Hepatic stellate cell (primary cell): ENCODE measurements at places on chromosomes 6 and 20.

- DNase-seq, result no peak
Observed at GRCh38 chr6:105952772-105953690, 133.1 kb upstream of the PRDM1 start.

DNA sequence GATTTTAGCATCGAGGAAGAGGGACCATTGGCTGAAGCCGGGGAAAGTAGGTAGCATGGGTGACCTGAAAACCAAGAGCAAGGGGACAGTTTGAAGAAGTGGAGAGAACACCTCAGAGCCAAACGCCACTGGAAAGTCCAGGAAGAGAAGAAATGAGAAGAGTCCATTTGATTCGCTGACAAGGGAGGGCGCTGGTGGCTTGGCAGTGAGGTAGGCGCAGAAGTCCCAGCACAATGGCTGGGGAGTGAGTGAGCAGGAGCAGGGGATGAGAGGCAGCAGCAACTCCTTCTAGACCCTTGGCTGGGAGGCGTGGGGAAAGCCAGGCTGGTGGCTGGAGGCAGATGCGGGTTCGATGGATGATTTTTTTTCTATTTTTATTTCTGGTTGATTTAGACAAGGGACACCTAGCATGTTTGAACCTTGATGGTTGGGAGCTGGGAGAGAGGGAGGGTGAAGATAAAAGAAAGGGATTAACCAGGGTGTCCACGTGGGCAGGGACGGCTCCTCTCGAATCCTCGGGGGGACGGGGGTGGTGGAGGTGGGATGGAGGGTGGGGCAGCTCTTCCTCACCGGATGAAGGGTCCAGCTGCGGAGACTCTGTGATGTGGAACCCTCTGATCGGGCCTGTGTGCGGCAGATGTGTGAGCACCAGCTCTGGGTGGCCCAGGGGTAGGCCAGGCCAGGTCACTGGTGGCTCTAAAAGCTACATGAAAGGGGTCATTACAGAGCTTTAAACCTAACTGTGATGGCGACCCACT, 164.2 kb downstream of the NFATC2 start:
- no peak for DNase-seq

DNA sequence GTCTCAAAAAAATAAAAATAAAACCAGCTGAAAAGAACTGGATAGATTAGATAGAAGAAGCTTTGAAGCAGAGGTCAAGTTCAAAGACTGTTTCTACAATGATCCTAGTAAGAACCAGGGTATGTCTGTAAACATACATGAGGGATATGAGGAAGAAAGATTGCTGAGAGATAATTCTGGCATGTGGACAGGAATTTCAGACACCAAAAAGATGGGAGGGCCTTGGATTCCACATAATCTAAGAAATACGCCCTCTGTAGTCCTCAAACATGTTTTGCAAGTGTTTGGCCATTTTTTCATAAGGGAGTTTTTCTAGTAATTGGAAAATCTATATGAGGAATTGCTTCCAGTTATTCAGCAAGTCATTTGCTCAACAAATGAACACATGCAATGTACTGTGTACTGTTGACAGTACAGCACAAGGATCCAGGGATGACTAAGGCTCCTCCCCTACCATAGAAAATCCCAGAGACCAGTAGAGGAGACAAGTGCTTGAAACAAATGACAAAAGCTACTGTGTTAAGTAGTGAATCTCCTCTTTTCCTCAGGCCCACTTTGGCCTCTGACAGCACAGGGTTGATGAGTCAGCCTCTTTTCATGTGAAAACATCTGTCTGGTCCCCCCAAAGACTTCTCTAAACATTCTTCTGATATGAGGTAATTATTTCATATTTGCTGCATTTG, 795.9 kb downstream of the MAFB start:
- peak; percentile 6 for DNase-seq

- DNase-seq, result no peak
Observed at GRCh38 chr6:161921602-161922395, 647.9 kb upstream of the AGPAT4 start.

- no peak for DNase-seq
Observed at GRCh38 chr6:147752689-147753403, 244.4 kb downstream of the SAMD5 start.

DNA sequence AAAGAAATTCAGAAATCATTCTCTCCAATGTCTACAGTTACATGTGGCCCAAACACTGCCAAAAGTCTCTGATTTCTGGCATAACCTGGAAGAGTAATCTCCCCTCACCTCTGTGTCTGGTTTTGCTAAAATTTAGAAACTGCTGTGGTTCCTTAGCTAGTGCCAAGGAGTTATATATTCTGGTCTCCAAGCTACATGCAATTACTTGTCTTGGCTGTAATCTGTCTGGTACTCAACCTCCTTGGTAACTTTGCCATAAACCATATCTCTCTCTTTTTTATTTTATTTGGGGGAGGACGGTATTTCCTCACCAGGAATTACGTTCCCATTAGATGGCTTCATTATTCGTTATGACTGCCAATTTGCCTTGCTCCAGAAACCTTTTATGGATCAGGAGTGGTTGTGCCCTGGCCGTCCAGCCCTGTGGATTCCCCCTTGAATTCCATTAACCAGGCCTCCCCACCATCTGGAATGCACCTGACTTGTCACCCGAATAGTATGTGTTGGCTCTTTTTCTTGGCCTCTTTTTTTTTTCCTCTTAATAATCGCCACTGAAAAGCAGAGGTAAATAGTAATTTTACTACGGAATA, 400.0 kb downstream of the CD83 start:
- DNase-seq, result no peak

- no peak for DNase-seq
Observed at GRCh38 chr20:42945234-42945994, 244.3 kb downstream of the PTPRT start.

- no peak for DNase-seq
Observed at GRCh38 chr6:147057705-147058342, 146.4 kb upstream of the STXBP5 start.

DNA sequence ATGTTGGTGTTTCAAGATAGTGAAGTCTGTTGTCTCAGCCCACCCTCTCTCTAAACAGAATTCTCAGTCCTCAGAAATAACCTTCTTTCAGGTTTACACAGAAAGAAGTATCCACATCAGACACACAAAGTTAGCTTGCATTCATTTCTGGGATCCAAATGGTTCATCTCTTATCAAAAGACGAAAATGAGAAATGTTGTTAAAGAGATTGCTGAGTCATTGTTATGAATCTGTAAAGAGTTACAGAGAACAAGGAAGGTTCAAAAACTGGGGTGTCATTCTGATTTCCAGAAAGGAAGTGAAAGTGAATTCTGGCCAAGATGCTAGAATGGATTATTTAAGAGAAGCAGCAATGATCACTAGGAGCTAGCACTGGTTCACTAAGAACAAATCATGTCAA, 90.5 kb upstream of the ATXN1 start:
- no peak for DNase-seq

GRCh38 chr6:57048577-57048976, 2.1 kb downstream of the KIAA1586 start:
- no peak for DNase-seq

GRCh38 chr6:118558464-118559217, 10.5 kb downstream of the PLN start:
- DNase-seq, result no peak

- no peak for DNase-seq
Observed at GRCh38 chr6:116533233-116533957, 12.1 kb downstream of the TRAPPC3L start.

GRCh38 chr6:146423452-146423851, 120.2 kb upstream of the RAB32 start:
- no peak for DNase-seq

DNA sequence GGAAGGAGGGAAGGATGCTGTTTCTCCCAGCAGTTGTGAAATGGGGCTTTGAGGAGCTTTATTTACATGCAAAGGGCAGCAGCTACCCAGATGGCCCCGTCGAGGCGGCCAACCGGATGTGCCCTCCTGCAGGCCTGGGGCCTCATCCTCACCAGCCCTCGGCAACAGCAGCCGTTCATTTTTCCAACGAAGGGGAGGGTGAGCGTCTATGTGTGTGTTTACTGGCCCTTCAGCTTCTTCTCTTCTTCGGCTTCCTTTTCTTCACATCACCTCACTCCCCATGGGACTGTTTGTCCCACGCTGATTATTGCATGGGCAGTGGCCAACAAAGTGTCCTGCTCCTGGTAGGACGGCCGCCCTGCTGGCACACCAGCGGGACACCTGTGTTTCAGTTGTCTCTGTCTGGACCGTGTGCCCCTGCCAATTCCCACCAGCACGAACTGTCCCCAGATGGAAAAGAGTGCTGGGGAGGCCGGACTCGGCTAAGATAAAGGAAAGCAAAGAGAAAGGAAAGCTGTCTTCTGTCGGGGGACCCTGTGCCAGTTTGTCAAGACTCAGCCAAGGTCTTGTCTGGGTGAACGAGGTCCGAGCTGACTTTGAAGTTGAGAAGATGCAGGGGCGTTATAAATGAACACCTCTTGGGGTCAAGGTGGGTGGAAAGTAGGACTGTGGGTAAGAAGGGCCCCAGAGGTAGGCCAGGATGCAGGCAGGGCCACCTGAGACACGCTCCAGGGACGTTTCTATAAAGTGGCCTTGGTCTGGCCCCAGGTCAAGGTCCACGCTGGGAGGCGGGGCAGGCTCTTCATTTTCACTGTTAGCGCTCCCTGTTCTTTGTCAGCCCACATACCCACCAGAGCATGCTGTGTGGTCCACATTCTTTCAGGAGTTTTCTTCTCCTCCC, 57.0 kb downstream of the FAM50B start:
- DNase-seq, result no peak

DNA sequence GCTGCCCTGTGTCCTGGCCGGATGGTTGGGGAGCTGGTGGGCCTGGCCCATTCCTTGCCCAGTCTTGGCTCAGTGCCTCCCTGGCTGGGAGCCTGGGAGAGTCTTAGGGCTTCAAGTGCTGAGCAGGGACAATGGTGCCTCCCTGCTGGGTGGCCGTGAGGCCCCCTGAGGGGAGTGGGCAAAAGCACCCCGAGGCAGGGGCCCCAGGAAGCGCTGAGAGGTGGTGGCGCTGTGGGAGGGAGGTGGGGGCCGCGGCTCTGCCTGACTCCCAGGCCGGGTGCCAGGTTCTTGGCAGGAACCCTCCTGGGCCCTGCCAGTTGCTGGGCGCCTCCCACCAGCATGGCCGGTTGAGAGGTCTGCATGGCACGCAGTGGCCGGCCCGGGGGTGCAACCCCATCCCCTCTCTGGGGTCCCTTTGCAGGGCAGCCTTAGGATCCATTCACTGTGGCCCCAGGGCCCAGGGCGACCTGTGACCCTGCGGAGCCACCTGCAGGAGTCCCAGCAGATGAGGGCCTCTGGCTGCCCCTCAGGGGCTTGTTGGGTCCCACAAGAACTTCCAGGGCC, 9.2 kb upstream of the RPS21 start:
- DNase-seq, result no peak

DNA sequence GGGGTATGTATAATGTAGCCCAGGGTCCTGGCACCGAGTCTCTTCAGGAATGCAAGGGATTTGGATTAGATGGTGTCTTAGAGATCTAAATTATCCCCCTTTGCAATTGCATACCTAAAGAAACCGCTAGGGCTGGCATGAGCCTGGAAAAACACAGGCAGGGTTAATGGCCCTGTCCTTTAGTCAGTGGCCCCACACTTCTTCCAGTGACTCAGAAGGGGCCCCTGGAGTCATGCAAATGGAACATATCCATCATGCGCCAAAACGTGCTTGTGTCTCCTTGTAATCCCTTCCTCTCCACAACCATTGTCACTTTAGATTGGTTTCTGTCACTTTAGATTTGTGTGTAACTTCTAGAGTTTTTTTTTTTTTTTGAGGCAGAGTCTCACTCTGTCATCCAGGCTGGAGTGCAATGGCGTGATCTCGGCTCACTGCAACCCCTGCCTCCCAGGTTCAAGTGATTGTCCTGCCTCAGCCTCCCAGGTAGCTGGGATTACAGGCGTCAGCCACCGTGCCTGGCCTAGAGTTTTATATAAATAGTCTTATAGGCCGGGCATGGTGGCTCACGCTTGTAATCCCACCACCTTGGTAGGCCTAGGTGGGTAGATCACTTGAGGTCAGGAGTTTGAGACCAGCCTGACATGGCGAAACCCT, 8.7 kb upstream of the MYBL2 start:
- DNase-seq, result no peak

DNA sequence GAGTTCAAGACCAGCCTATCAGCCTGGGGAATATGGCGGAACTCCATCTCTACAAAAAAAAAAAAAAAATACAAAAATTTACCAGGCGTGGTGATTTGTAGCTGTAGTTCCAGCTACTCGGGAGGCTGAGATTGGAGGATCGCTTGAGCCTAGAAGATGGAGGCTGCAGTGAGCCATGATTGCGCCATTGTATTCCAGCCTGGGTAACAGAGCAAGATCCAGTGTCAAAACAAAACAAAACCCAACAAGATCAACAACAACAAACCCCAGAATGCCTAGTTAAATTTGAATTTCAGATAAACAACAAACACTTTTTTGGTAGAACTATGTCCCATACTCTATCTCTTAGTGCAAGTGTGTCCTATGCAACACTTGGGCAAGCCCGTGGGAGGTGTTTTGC, 39.9 kb downstream of the SNAI1 start:
- no peak for DNase-seq

DNA sequence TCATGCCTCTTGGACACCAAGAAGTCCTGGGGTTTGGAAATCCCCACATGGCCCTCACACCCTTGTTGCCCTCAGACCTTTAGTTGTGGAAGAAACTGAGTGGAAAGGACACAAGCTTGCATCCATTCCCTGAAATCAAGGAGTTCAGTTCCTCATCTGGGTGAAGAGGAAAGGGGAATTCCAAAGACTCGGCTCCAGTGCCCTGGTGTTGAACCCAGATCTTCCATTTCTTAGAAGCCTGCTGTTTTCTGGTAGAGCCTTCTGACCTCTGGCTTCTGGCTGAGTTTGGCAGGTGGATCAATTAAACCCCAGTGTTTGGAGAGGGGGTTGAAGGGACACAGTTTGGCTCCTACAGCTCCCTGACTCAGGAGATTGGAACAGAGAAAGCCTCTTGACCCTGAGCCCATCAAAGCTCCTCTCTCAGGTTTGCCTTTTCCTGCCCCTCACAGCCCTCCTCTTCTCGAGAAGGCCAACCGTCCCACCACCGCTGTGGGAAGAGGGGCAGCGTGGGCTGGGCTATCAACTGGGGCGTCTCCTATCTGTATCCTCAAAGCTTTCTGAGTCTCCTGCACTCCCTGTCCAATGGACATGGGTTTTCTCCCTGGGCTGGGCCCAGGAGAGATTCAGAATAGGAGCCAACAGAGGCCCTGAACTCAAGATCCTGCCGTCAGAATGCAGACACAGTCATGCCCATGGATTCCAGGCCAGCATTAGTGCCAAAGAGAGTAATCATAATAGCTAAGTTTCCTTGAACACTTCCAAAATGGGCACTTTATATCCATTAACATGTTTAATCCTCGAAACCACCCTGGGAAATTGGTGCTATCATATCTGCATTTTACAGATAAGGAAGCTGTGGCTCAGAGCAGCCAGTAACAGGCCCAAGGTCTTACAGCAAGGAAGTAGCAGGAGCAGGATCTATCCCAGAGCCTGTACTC, 146.2 kb downstream of the VEGFA start:
- DNase-seq, result no peak
